ENCODE measurements at places on chromosomes 1 and 21. TPM values are rescaled to one million over a fixed set of nuclear protein-coding genes. Genes with fewer than 3 reads are reported as not detected.

DNA sequence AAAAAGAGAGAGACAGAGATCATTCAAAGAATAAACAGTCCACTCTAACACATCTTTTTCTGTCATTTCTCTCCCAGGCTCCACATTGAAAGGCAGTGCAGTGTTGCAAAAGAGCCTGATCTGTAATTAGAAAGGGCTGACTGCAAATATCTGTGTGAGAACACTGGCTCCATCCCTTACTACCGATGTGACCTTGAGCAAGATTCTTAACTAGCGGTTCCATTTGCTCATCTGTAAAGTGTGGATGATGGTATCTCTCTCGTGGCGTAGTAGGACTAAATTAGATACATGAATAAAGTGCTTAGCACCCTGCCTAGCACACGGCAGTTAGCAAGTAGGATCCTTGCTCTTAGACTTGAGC is 26.9 kb upstream of the SLC44A3 start:
- H3K36me3 ChIP-seq = no peaks in the 10 kb centered on the region
- no peak overlapping the region for H3K27ac ChIP-seq
- no peak overlapping the region for H3K4me3 ChIP-seq
- no peak for DNase-seq
- H3K4me1 ChIP-seq = peaks cover 11% of the 10 kb centered on the region
- H3K27me3 ChIP-seq = no peaks in the 10 kb centered on the region

DNA sequence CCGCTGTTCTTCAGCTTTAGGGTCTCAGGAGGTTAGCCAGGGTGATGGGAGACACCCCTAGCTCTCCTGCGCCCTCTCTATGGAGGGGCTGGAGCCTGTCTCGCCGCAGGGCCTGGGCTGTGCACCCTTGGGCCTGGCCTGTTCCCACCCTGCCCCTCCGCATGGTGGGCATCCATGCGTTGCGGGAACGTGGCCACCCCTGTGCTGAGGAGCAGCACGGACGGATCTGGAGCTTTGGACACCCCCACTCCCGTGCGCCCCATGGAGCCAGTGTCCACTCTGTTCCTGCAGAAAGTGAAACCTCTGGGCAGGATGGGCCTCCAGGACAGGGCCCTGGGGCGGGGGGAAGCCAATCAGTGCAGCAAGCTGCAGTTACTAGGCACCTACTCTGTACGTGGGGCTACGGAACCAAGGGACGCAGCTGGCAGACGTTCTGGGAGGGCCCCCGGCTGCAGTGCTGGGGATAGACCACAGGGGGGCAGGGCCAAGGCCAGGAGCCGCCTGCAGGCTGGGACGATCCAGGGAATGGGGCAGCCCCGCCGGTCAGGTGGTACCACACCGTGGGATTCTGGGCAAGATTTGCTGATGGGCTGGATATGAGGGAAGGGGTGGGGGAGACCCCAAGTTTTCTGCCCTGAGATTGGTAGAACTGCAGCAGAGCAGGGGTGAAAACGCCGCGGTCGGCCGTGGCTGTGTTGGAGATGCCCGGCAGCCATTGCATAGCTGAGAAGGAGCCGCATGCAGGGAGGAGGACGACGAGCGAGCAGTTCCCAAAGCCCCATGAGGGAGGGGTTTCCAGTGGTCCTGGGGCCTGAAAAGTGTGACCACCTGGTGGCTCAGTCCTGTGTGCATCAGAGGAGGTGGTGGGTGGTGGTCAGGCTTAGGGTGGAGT is 43.3 kb downstream of the TP73 start:
- no peaks in the 10 kb centered on the region for H3K36me3 ChIP-seq
- peak; percentile 40 for DNase-seq
- no peak overlapping the region for H3K4me3 ChIP-seq
- H3K4me1 ChIP-seq = peaks cover 2% of the 10 kb centered on the region

- H3K4me1 ChIP-seq = no peaks in the 10 kb centered on the region
- H3K36me3 ChIP-seq = no peaks in the 10 kb centered on the region
- H3K4me3 ChIP-seq = no peak overlapping the region
Observed at GRCh38 chr1:100614570-100614969, 76.6 kb downstream of the GPR88 start.

GRCh38 chr1:70017770-70018169 is 187.6 kb downstream of the LRRC40 start:
- DNase-seq = no peak

VWA1 gene
- total RNA-seq = 73.5 TPM

GBP3 gene
- 18.3 TPM for total RNA-seq

GRCh38 chr1:61569303-61569621 is 155.7 kb downstream of the TM2D1 start:
- H3K4me3 ChIP-seq = no peak overlapping the region
- DNase-seq = no peak
- no peaks in the 10 kb centered on the region for H3K36me3 ChIP-seq
- no peaks in the 10 kb centered on the region for H3K27me3 ChIP-seq
- no peaks in the 10 kb centered on the region for H3K4me1 ChIP-seq

GRCh38 chr1:93616996-93617669 is 64.5 kb downstream of the BCAR3 start:
- no peaks in the 10 kb centered on the region for H3K36me3 ChIP-seq
- no peak overlapping the region for H3K27ac ChIP-seq
- DNase-seq = no peak

GRCh38 chr1:30770150-30770549 is 12.6 kb upstream of the LAPTM5 start:
- no peaks in the 10 kb centered on the region for H3K36me3 ChIP-seq
- no peak for DNase-seq
- H3K27me3 ChIP-seq = no peaks in the 10 kb centered on the region
- H3K4me3 ChIP-seq = no peak overlapping the region
- H3K27ac ChIP-seq = no peak overlapping the region

All from ovary (tissue), 10 donors.